EH (cell line): ENCODE measurements at places on chromosomes 1 and 21.

- DNase-seq, result peak; percentile 79
Measured at GRCh38 chr1:207868774-207869721, 41.9 kb downstream of the CD34 start.

DNA sequence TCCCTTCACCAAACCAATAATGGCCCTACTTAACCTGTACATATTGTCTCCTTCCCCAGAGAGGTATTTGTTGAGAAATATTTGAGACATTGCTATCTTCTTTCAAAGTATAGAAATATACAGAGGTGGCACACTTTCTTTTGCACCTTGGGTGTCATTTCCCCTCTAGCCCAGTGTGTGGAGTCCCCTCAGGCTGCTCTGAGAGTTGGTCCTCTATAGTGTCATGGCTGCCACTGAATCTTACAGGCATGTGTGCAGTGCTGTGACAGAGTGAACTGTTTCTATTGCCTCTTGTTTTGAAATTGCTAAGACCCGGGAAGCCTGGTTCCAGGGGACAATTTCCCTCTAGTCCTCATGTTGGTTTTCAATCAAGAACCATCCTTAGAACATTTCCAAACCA is 140.2 kb upstream of the KCNJ6 start:
- DNase-seq, result no peak

- peak; percentile 64 for DNase-seq
Measured at GRCh38 chr1:170881268-170882265, 53.8 kb upstream of the MROH9 start.

- peak; percentile 14 for DNase-seq
Measured at GRCh38 chr1:192153276-192153675, 5.0 kb upstream of the RGS18 start.

DNA sequence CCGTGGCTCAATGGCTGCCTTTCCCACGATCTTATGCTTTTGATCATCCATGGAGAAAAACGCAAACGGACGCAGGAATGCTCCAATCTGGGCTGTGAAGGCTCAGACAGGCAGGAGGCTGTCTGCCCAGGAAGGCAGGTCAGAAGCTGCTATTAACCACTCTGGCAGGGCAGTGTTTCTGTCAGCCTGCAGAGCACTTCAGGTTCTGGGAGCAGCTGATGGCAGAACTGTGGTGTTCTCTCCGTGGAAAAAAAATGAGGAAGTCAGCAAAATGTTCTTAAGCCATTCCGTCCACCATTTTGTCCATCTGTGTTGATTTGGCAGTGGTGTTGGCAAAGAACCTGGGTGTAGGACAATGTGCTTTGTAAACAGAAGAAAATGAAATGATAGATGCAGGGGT is 91.7 kb downstream of the SIM2 start:
- no peak for DNase-seq

- no peak for DNase-seq
Measured at GRCh38 chr1:176177764-176178163, 29.3 kb downstream of the COP1 start.

DNA sequence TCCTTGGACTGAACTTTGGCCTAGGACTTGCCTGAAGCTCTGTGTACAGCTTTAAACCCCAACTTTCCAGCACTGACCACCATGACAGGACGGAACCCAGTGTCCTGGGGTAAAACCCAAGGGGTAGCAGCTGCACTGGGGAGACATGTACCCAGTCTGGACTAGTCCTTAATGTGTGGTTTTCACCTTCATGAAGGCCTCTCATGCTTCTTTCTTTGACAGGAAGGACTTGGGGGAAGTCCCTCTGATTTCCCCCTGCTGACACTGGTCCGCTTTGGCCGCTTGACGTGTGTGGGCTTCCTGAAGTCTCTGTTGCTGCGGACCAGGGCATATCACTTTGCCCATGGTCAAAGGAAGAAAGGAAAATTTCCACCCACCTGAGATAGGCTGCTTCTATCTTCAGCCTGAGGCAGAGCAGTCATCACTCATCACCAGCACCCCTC is 66.3 kb upstream of the PRDX6 start:
- DNase-seq, result no peak

DNA sequence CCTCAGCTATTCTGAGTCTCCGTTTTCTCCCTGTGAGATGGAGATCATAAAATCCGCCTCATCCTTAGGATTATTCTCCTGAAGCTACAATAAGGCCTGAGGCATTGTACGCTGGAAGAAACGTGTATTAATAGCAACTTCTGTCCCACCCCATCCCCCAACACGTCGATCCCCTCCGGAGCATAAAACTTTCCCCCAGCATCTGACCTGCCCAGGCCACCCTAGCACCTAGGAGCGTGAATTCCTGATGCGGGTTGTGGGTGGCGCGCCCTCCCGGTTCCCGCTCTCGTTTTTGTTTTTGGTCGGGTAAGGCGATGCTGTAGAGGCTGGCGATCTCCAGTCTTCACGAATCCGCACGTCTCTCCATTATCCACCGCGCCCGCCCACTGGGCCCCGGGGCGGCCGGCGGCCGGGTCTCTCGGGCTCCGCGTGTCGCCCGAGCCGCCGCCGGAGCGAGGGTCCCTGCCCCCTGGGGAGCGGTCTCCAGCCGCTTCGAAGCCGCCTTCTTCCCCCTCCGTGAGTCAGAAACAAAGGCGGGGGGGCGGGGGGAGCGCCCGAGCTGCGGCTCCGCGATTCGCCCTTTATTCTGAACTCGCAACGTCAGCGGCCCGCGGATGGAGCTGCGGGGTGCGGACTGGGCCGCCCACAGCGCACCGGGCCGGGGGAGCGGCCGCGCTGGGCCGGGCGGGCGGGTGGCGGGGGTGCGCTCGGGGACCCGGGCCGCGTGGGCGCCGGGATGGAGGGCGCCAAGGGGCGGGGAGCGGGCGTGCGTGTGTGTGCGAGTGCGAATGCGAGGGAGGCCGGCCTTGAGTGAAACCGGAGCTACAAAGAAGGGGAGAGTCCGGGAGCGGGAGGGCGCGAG is at the start of gene PLEKHO1:
Gene PLEKHO1, plus strand, starts transcription at position 646 of the 862 bp plus-strand sequence. CDS start 342 bp downstream, outside the sequence.
- peak; percentile 87 for DNase-seq

DNA sequence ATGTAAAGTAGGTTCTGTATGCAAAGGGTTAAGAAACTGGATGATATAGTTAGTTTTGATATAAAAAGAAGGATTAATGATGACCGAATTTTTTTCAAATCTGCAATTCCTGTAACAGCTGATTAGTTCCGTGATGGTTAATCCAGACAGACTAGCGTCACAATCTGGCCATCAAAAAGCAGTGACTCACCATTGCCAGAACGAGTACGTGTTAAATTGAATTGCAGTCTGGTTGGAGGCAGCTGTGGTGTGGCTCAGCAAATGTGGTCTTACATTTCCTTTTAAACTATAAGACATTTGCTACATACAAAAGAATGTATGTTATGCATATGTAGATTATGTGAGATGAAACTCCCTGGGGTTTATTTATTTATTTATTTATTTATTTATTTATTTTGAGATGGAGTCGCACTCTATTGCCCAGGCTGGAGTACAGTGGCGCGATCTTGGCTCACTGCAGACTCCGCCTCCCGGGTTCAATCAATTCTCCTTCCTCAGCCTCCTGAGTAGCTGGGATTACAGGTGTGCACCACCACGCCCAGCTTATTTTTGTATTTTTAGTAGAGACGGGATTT is 139.8 kb downstream of the RYR2 start:
- DNase-seq, result no peak

GRCh38 chr1:28374297-28374696 is 4.8 kb downstream of the PHACTR4 start:
- DNase-seq, result peak; percentile 75

GRCh38 chr1:30756545-30757351 is 826 bp downstream of the LAPTM5 start:
- peak; percentile 93 for DNase-seq

- no peak for DNase-seq
Measured at GRCh38 chr1:167105271-167106118, 11.6 kb downstream of the STYXL2 start.

DNA sequence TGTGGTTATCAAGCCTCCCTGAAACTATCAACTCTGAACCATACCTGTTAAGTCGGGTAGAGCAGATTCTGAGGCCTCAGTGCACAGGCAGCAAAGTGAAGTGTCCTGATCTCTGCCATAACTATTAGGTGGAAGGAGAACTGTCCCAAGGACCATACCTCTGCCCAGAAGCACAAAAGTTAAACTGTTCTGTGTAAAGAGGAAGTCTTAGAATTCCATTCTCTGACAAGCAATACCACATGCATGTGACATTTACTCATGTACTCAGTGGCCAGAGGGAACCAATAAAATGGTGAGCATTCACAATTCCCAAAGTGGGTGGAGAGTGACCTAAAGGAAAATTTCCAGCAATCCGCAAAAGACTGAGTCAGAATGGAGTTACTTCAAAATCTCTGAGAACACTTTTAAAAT is 61.0 kb downstream of the TOR3A start:
- peak; percentile 98 for DNase-seq

GRCh38 chr1:228180959-228181644 is 15.5 kb downstream of the IBA57 start:
- no peak for DNase-seq

DNA sequence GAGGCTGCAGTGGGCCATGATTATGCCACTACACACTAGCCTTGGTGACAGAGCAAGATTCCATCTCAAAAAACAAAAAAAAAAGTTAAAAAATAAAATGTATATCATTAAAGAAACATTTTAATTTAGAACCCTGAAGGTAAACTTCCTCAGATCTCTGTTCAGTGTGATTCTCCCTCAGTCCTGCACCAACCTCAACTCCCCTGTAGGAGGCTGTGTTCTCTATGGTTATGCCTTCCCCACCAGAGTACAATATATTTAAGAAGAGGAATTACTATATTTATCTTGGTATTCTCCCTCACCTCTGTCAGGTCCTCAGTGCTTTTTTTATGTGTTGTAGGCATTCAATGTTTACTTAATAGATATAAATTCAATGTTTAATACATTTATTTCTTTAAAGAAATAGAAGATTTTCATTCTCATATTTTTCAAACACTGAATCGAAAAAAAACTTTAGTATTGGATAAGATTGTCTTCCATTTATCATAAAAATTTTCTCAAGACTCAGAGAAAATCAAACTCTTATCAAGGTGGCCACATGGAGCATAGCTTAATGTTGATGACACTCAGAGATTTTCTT is 4.8 kb upstream of the LRRC8B start:
- peak; percentile 16 for DNase-seq

DNA sequence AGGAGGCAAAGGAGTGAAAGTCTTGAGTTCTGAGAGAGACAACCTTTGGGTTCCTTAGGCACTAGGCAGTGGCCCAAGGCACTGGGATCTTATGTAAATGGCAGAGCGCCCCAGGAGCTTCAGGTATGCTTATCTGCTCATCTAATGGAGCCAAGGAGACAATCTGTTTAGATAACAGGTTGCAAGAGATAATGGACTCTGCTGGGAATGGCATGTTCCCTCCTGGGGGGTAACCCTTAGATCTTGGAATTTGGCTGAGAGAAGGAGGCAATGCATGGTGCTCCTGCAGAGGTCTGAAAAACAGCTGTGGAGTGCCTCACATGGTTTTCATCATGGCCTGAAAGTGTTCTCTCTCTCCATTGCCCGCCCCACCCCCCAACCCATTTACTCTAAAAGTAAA is 44.1 kb upstream of the WLS start:
- DNase-seq, result no peak

GRCh38 chr21:28083350-28083749 is 909.3 kb downstream of the LTN1 start:
- DNase-seq, result no peak

DNA sequence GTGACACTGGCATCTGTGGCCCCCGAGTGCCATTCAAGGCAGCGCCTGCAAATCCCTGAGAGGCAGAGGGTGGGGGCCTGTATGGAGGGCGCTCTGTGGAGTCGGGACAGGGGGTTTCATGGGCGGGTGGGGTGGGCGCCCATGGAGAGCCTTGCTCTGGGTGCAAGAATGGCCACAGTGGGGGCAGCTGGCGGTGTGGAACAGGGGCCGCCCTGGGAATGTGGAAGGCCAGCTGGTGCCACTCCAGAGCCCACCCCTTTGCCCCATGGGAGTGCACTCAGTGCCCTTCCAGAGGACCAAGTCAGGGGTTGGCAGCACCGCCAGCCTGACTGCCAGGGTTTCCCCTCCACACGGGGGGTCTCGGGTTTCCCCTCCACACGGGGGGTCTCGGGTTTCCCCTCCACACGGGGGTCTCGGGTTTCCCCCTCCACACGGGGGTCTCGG is 55.0 kb upstream of the TRAPPC10 start:
- no peak for DNase-seq

- DNase-seq, result no peak
Measured at GRCh38 chr1:116806671-116807070, 52.4 kb downstream of the CD2 start.

DNA sequence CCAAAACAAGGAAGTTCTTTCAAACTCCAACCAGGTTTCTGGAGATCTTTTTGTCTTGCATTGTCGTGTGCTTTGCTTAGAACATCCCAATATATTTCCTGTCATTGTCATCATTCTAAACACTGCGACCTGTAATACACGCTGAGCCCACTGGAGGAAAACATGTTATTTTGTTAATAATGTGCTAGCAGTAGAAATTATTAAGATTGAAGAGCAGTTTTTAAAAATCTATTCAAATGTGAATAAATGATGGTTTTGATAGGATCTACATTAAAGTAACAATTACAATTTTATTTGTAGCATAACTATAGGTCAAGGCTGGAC is 268.5 kb downstream of the PTPRC start:
- no peak for DNase-seq

DNA sequence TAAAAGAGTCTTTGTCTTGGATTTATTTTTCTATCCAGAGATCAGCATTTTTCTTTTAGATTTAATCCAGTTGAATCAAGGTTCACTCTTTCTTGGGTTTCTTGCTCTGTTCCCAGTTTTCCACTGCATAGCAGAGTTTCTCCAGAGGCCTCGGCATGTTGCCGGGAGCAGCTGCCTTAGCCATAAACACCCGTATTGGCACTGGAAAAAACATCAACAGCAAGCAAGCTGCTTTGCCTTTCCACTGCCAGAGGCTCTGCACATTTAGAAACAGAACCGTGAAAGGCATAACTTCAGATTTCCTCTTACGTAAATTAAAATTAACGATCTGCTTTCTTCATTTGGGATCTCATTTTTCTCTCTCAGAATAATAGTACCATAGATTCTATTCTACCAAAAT is 181.8 kb upstream of the L1TD1 start:
- no peak for DNase-seq

DNA sequence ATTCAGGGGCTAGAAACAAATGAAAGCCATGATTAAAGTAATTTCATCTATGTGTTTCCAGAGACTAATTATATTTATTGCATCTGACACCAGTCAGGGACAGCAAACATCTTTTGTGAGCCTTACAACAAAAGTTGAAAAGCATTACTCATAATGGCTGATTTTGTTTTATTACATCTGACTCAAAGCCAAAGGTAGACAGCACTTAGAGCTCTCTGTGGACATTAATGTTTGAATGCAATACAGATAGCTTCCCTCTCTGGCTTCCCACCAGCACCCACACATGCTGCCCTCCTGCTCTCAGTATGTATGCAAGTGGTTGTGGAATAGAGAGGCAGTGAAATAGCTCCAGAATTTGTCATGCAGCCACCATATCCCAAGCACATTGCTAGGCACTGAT is 198.7 kb downstream of the SETD4 start:
- peak; percentile 69 for DNase-seq

GRCh38 chr1:76503736-76504135 is 363.5 kb upstream of the ST6GALNAC5 start:
- DNase-seq, result no peak

GRCh38 chr1:77434967-77435366 is 153.1 kb downstream of the AK5 start:
- no peak for DNase-seq
